ENCODE measurements at places on chromosomes 3 and 15.
A peak's percentile ranks its signal among the peaks of the same experiment; 100 is the strongest.

DNA sequence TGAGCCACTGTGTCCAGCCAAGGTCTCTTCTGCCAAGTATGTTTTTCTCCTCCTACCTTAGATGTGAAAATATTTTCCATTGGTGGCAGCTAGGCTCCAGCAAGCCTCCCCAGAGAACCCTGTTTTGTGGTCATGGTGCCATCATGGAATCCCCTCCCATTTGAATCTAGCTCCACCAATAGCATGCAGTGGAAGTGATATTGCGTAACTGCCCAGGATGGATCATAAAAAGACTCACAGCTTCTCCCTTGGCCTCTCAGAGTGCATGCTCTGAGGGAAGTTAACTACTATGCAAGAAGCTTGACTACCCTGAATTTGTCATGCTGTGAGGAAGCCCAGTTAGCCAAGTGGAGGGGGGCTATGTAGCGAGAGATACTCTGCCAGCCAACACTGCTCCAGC, 27.5 kb downstream of the CRYGS start:
- no peak for DNase-seq

GRCh38 chr3:192957441-192958021, 39.9 kb upstream of the MB21D2 start:
- no peak for DNase-seq

DNA sequence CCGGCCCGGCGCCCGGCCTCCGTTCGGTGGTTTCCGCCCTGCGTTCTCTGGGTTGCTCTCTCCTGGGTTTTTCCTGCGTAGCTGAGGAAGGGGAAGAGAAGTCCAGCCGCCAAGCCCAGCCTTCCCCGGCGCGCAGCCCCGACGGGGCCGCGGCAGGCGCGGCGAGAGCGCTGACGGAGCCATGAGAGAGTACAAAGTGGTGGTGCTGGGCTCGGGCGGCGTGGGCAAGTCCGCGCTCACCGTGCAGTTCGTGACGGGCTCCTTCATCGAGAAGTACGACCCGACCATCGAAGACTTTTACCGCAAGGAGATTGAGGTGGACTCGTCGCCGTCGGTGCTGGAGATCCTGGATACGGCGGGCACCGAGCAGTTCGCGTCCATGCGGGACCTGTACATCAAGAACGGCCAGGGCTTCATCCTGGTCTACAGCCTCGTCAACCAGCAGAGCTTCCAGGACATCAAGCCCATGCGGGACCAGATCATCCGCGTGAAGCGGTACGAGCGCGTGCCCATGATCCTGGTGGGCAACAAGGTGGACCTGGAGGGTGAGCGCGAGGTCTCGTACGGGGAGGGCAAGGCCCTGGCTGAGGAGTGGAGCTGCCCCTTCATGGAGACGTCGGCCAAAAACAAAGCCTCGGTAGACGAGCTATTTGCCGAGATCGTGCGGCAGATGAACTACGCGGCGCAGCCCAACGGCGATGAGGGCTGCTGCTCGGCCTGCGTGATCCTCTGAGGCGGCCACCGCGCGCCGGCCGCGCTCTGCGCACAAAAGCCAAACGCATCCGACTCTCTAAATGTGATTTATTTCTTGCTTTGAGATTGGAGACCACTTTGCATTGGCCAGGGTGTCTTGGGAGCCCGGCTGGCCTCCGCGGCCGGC, 727 bp downstream of the RAP2B start:
- DNase-seq: peak; percentile 16

GRCh38 chr3:122797291-122797690, 2.4 kb downstream of the SLC49A4 start:
- no peak for DNase-seq

DNA sequence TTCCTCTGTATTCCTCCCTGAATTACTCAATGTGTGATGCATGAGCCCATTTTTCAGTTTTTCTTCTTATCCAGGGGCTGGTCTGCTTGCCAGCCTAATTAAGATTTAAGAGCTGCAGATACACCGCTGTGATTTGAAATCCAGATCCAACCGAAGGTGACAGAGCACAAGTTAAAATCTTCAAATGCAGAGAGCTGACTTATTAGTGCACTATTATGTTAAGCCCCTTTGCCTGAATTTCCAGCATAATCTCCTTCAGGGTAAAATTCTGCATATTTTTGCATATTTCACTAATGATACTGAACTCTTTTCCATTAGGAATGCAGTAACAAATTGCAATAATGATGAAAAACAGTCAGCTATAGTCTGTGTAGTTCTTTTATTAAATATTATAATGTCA, 583.6 kb downstream of the ROBO2 start:
- DNase-seq: no peak

DNA sequence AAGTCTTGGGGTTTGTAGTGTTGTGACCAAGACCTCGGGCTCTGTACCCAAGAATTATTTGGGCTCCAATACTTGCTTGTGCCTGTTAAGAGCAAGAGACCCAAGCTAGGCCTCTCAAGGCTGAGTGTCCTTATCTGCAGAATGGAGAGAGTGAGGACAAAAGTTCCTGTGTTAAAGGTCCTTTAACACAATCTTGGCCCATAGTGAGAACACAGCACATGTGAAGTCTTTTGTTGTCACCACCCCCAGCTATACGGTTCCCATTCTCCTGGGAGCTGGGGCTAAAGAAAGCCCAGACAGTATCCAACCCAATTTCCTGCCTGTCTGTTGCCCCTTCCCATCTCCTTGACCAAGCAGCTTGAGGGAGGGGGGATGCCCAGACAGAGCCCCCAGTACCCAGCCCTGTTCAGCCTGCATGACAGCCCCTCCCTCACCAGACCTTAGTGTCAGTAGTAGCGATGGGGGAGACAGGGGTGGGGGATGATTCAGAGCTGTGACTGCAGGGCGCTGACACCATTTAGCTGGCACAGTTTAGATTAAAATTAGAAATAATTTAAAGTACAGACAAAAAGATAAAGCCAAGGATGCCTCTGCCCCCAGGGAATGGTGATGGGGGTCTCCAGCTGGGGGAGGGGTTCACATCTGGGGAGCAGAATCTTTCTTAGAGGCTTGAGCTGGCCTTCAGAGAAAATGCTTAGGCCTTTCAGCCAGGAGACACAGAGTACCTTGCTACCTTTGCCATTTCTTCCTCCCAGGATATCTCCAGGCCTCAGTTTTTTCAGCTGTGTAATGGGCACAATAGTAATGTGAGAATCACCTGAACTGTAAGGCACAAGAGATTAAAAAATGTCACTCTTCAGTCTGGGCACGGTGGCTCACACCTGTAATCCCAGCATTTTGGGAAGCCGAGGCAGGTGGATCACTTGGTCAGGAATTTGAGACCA, 2.7 kb downstream of the PRKCD start:
- DNase-seq: no peak

DNA sequence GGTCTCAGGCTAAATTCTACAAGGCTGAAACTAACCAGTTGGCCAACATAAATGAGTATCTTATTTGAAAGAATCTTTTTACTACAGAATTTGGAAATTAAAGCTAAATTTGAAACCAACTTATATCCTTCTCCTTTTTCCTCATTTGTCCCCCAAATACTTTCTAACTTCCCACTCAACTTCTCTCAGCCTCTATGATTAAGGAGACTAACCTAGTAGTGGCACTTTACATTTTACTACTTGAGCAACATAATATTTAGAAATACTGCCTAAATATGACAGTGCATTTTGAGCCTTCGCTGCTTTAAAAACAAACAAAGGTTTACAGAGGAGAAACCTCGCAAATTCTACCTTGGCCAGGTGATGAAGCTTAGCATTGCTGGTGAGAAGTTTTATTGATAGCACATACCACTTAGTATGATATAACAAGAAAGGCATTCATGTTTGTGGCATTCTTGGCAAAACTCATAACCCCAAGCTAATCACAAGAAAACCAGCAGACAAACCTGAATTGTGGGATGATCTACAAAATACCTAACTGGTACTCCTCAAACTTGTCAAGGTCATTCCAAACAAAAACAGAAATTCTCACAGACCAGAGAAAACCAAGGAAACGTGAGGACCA, 432.1 kb upstream of the CFAP20DC start:
- no peak for DNase-seq

DNA sequence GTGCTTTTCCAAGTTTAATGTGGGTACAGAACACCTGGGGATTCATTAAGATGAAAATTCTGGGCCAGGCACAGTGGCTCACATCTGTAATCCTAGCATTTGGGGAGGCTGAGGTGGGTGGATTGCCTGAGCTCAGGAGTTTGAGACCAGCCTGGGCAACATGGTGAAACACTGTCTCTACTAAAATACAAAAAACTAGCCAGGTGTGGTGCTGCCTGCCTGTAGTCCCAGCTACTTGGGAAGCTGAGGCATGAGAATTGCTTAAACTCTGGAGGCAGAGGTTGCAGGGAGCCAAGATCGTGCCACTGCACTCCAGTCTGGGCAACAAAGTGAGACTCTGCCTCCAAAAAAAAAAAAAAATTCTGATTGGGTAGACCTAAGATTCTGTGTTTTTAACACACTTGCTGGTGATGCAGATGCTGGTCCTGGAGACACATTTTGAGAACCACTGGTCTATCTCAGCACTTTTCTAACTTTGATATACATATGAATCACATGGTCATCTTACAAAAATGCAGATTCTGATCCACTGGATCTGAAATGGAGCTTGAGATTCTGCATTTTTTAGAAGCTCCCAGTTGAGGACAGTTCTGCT, 223.8 kb upstream of the SATB1 start:
- no peak for DNase-seq

GRCh38 chr3:100206687-100207086, 54.1 kb upstream of the TBC1D23 start:
- DNase-seq: no peak

GRCh38 chr3:4043867-4044575, 244.8 kb downstream of the LRRN1 start:
- no peak for DNase-seq

DNA sequence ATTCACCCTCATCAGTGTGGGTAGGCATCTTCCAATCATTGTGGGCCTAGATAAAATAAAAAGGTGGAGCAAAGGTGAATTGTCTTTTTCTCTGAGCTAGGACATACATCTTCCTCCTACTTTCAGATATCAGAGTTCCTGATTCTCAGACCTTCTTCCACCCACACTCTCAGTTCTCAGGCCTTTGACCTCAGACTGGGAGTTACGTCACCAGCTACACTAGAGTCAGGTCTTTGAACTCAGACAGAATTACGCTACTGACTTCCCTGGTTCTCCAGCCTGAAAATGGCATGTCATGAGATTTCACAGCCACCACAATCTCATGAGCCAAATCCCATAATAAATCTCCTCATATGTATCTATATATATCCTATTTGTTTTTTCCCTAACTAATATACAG, 39.0 kb downstream of the STRIT1 start:
- DNase-seq: no peak

DNA sequence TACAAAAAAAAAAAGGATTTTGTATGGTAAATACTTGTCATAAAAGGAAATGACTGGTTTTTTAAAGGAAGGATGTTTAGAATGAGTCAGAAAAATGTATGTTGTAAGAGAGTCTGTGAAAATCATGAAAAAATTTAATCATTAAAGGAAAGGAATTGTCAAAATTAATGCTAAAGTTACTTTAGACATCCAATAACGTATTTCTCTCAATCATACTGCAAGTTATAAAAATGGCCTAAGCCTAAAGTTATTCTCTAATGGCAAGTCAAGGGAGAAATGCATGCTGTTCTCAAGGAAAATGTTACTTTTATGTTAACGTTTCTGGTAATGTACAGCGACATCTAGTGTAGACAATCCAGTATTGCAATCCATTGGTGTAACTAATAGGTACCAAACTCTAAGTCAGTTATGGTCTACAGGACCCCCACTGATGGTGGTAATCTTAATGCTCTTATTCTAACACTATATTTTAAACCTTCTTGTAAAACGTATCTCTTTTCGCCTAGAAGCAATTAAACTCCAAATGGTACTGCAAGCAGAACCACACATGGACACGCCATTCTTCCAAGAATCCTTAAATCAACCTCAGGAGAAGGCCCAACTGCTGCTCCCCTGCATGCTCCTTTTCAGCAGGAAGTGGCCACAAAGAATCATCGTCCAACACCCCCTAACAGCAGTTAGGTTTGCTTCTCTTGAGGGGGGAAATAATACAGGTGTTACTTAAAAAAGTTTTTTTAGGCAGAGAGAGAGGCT, 35.2 kb downstream of the NCEH1 start:
- DNase-seq: no peak

GRCh38 chr15:89662893-89663626, 7.8 kb upstream of the KIF7 start:
- no peak for DNase-seq

DNA sequence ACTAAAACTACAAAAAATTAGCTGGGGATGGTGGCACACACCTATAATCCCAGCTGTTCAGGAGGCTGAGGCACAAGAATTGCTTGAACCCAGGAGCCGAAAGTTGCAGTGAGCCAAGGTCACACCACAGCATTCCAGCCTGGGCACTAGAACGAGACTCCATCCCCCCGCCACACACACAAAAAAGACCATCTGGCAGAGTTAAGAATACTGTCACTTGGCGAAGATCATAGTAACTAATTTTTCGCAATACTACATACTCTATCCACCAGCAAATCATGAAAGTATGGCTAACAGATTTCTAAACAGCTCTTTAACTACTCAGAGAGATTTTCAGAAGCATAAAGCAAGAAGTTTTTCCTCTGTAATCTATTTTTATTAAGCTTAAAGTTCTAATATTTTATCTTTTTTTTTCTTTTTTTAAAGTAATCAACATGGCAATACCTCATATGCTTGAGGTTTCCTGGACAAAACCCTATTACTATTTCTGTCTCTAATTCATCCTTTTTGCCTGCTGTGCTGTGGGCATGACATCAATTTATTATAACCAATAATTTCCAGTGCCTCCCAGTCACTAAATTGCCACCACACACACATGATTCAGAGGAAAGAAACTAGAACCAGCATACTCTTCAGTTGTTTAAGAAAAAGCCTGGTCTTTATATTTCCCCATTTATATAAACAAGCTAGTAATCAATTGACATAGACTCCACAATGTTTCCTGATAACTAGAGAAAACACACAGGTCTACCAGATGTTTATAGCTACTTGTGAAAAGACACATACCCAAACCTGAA, 46.9 kb downstream of the CHSY1 start:
- no peak for DNase-seq

GRCh38 chr3:194305356-194306108, 45.6 kb downstream of the CPN2 start:
- no peak for DNase-seq

GRCh38 chr15:94493176-94493575, 261.8 kb downstream of the MCTP2 start:
- no peak for DNase-seq

GRCh38 chr15:57578288-57578900, 13.3 kb upstream of the MYZAP start:
- no peak for DNase-seq

- DNase-seq: no peak
Measured at GRCh38 chr15:40538976-40539375, 25.9 kb downstream of the CCDC32 start.

- DNase-seq: no peak
Measured at GRCh38 chr3:23746441-23746840, 59.3 kb upstream of the UBE2E1 start.

- DNase-seq: no peak
Measured at GRCh38 chr15:51830276-51830806, 888 bp downstream of the TMOD3 start.

DNA sequence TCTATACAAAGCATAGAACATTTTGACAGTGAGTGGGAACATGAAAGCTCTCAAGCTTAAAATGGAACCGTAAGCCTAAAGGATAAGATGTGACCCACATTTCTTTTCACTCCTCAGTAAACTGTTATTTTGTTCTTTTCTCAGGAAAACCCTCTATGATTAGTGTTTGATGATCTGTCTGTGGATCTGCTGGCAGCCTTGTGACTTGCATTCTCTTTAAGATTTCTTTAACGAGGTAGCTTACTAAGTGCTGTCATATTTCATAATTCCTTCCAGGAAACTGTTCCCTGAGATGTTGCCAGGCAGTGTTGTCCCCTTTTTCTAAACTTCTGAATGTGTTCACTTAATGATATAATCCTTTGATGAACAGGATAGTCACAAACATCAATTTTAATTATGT, 167.6 kb downstream of the PYDC2 start:
- no peak for DNase-seq
